ENCODE measurements at places on chromosomes 16 and 17.

DNA sequence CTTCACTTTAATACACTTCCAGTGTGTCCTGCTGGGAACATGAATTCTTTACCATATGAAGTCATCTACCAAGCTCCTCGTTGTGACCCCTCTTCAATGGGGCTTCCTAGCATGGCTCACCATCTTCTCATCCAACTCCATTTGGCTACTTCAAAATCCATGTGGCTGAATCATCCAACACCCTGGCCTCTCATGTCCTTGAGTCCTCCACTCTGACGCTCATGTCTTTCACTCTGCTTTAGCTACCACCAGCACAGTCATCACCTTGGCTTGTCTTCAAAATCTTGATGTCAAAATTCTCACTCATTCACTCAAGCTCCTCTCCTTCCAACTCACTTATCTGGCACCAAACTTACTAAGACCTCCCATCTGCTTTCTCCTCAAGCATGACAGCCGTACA, 35.8 kb downstream of the AMFR start:
- DNase-seq: peak; percentile 94

- no peak for DNase-seq
These were observed 567.0 kb downstream of the TMEM114 start for GRCh38 chr16:8023326-8023725.

GRCh38 chr17:64736804-64737492, 74.8 kb upstream of the SMURF2 start:
- DNase-seq: no peak

DNA sequence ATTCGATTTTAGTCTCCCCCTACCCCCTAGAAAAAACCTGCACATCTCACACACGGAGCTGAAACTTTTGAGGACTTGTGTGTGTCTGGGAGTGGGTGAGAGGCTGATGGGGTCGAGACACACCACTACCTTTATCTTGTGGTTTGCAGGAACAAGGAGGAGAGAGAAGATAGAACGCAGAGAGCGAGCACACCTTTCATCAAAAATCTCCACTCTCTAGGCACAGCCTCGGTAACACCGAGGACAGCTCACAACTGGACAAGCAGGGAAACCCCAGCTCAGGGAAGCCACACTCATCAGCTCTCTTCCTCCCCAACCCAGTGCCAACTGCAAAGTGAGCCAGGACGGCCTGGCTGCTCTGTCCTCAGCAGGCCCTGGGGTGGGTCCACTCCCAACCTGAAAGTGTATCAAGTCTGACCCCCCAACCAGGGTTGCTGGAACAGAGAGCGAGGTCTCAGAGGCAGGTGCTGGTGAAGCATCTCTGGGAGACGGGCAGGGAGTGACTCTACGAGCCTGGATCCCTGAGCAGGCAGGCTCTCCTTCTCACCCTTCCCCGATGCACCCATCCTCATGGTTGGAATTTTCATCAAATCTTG, 5.2 kb upstream of the GHDC start:
- no peak for DNase-seq

GRCh38 chr16:57736419-57737351, 1.1 kb downstream of the KATNB1 start:
- DNase-seq: peak; percentile 40

GRCh38 chr16:75862098-75862386, 135.8 kb upstream of the CPHXL start:
- no peak for DNase-seq

GRCh38 chr16:84397090-84397489, 28.8 kb downstream of the ATP2C2 start:
- no peak for DNase-seq

DNA sequence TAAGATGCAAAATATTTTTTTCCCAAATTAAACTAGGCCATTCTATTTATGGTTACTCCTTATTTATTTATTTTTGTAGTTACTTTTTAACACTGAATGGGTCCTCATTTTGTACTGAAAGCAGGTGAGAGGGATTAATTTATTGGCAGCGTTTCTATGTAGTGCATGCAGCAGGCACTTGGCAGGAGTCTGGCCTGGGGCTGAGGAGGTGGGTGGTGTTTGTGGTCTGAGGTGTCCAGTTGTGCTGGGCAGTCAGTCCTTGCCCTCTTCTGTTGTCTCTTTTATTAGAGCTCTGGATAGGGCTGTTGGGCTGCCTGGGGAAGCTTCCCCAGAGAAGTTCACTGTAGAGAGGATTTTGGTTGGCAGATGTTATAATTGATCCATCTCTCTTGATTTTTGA, 12.7 kb downstream of the SEC14L1 start:
- DNase-seq: no peak

DNA sequence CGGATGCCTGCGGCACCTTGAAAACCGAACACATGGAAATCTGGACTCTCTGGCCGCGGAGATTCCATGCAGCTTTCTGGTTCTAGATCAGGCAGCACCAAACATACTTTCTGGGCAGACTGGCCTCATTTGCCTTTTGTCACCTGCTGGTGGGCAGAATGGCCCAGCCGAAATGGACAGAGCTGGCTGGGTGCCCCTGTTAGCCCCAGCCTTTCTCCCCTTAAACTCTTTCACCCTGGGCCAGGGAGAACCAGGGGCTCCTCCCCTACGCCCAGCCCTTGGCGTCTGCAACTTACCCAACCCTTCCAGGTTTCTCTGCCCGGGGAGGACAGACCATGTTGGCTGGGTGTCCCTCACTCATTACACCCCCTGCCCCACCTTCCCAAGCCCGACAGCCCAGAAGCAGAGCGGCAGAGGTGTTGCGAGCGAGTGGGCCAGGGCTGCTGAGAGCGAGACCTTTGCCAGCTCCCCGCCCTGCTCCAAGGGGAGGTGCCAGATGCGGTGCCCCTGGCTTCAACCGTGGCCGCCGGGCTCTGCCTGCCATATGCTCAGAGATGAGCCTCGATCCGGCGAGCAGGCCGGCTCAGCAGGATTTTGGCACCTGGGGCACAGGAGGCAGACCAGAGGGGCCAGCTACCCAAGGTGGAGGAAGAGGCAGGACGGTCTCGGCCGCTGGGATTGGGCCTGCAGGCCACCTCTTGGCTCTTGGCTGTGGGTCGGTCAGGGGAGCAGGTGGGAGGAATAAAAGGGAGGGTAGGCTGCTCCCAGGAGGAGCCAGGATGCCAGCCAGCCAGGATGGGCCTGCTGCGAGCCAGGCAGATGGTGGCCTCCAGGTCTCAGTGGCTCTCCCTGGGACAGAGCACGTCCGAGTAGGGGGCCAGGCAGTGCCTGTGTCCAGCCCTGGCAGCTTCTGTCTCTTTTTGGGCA, 191.3 kb downstream of the NTN1 start:
- no peak for DNase-seq

DNA sequence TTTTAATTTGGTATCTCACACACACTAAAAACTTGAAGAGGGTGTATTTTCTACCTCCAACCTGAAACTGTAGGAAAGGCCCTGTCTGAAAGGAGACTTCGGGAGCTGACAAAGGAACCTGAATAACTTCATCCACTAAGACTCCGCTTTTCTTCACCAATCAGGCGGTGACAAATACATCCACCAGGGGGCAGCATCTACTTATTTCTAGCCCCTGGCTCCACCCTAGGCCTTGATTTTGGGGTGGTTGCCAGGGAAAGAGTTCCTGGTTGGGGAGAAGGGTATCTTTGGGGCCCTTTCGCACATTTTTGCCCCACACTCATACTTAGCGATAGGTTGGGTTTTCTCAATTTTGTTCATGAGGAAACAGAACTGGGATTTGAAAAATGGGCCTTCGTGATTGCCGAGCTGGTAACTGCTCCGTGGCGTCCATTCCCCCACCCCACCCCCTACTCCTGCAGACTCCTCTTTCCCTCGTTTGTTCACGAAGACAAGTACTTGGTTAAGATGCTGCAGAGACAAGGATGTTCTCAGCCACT, 4.8 kb upstream of the ARL4D start:
- DNase-seq: peak; percentile 79

- no peak for DNase-seq
These were observed 55.4 kb downstream of the ABAT start for GRCh38 chr16:8729779-8730334.

- no peak for DNase-seq
These were observed 107.8 kb downstream of the CRLF3 start for GRCh38 chr17:30716461-30717290.

GRCh38 chr16:10504404-10504885, 76.0 kb downstream of the EMP2 start:
- DNase-seq: no peak

- DNase-seq: no peak
These were observed 2.3 kb upstream of the KRT15 start for GRCh38 chr17:41520821-41521521.

DNA sequence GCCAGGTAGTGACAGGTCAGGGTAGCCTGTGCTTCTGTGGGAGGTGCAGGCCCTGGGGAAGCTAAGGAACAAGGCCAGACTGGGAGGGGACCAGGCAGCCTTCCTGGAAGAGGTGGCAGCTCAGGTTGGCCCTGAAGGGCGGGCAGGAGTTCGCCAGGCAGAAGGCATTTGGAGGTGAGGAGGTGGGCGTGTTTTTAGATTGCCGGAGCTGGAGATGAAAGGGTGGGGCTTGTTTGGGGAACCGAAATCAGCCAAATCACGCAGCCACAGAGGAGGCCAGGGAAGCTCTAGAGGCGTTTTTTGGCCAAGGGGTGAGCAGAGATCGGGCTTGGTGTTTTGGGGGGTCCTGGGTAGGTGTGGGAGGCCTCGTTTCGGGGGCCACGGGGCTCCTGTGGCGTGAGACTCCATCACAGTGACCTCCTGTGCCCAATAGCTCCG, 7.6 kb downstream of the ADCY7 start:
- DNase-seq: no peak

GRCh38 chr16:4408323-4408690, 8.1 kb downstream of the CORO7 start:
- DNase-seq: no peak

DNA sequence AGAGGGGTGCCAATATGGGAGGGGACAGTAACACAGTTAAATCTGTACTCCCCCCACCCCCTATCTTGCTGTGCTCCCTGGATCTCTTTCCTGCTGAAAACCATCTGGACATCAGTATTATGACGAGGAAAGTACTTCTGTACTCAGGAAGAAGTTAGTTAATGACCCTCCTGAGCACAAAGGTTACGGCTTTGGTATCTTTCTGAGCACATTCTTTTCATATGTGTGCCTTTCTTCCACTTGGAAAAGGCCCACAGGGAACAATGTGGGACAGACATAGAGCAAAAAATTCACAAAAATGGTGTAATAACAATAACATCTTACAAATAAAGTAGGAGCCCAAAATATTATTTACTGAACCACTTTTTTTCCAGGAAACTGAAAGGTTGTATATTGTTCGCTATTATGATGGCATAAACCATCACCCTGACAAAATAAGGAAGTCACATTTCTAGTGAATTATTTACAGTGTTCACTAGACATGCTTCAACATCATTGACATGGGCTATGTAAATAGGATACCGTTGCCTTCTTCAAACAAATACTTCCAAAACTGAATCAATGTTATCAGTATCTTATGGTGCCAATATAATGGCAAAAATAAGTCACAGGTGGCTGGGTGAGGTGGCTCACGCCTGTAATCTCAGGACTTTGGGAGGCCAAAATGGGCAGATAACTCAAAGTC, 5.5 kb downstream of the WIPI1 start:
- DNase-seq: no peak

- DNase-seq: peak; percentile 24
These were observed 43.3 kb upstream of the CMIP start for GRCh38 chr16:81401035-81401950.

GRCh38 chr17:8749616-8750015, 5.0 kb upstream of the CCDC42 start:
- no peak for DNase-seq

- DNase-seq: no peak
These were observed 175.6 kb downstream of the PCTP start for GRCh38 chr17:55926276-55926990.

- peak; percentile 8 for DNase-seq
These were observed 43.1 kb downstream of the GLG1 start for GRCh38 chr16:74563828-74564263.

- peak; percentile 80 for DNase-seq
These were observed 161.2 kb upstream of the IRX3 start for GRCh38 chr16:54447576-54448440.

DNA sequence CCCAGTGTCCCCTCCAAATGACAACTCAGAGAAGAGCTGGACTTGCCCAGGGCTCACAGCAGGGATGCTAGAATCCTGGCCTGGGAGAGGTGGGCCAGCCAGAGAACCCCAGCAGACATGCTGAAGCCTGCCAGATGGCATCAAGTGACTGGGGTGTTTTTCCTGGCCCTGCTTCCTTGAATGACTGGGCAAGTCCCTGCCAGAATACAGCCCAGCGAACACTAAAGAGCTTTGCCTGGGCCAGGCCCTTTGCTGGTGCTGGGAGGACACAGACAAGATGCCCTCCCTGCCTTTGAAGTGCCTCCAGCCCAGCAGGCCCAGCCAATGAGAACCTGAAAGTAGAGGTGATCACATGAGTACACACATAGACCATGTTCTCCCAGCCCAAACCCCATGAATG, 11.5 kb downstream of the ZNF319 start:
- DNase-seq: no peak

All from GM04504 (cell line).